ENCODE measurements at places on chromosomes 4 and X. TPM values are rescaled to one million over a fixed set of nuclear protein-coding genes. Genes with fewer than 3 reads are reported as not detected.

DNA sequence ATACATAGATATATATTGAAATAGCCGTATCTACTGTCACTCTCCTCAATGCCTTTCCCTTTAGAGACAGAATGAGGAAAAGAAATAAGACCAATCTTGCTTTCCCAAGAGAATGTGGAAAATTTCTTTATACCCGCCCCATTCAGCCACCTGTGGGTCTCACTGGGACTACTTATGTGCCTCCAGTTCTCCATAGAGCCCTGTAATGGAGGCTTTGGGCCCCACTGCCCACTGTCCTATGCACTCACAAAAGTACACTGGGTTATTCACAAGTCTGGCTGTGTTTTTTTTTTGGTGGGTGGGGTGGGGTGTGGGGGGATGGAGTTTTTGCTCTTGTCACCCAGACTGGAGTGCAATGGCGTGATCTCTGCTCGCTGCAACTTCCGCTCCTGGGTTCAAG, 70.4 kb upstream of the ELOVL6 start:
- no peak overlapping the region for H3K27ac ChIP-seq
- DNase-seq, result no peak
- no peaks in the 10 kb centered on the region for H3K36me3 ChIP-seq
- no peaks in the 10 kb centered on the region for H3K4me1 ChIP-seq

DNA sequence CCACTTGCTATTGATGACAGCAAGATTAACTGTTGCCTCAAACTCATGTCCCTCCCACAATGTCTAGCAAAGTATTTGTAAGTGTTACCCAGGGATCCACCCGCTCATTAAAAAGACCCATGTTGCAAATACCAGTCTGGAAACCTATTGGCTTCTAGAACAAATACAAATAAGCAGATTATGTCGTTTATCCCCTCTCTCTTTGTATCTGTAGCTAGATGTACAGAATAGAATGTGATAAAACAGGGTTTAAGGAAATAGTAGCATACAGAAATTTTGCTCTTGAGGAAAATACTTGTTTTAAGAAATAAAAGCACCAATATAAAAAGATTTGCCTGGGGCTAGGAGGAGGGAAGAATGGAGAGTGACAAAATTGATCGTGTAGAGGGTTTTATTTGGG, 142.7 kb upstream of the ZIC3 start:
- H3K4me1 ChIP-seq, result no peaks in the 10 kb centered on the region
- no peak for DNase-seq
- H3K27me3 ChIP-seq, result peaks cover 65% of the 10 kb centered on the region
- no peak overlapping the region for H3K4me3 ChIP-seq
- H3K27ac ChIP-seq, result no peak overlapping the region

The OR13H1 gene
- not detected for polyA plus RNA-seq

The DUX4 gene
- polyA plus RNA-seq, result not detected

The CDKL5 gene
- polyA plus RNA-seq, result 0.61 TPM

The ITIH6 gene
- polyA plus RNA-seq, result not detected

The VAMP7 gene
- 67.5 TPM for polyA plus RNA-seq

- H3K4me1 ChIP-seq, result no peaks in the 10 kb centered on the region
- H3K27me3 ChIP-seq, result no peaks in the 10 kb centered on the region
- no peak overlapping the region for H3K4me3 ChIP-seq
- no peaks in the 10 kb centered on the region for H3K36me3 ChIP-seq
- H3K27ac ChIP-seq, result no peak overlapping the region
- no peak for DNase-seq
Measured at GRCh38 chrX:348461-349117, 30.0 kb upstream of the GTPBP6 start.

- H3K27me3 ChIP-seq, result no peaks in the 10 kb centered on the region
- no peak overlapping the region for H3K27ac ChIP-seq
- no peaks in the 10 kb centered on the region for H3K4me1 ChIP-seq
- no peak for DNase-seq
Measured at GRCh38 chr4:183855323-183856190, 49.5 kb upstream of the STOX2 start.

DNA sequence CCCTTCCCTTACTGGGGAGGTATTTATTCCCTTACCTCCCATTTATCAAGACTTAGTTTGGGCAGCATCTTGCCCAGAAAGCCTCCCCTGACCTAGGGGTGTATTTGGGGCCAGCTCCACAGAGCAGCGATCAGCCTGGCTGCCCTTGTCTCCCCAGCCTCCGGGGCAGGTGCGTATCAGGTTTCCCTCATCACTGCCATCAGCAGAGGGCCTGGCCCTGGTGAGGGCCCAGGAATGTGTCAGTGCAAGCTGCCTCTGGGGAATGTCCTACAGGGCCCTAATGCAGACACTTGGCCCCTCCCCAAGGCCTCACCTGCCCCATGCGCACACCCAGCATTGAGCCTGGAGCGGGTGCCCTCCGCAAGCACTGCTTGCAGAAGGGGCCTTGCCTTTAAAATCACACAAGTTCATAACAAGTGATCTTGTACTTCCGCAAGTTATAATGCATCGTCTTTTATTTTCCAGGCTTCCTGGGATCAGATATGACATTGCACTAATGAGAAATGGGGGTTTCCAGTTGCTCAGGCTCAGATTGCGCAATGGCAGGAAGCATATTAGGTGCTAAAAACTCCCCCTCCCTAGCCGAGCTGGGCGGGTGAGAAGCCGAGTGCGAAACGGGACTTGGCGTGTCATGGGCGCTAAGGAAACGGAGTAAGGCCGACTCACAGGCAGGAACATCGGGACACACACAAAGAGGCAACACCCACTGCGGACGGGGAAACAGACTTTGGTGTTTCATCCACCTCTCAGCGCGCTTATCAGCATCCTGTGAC, 25.4 kb upstream of the AFAP1 start:
- H3K27me3 ChIP-seq, result no peaks in the 10 kb centered on the region
- no peak for DNase-seq
- no peak overlapping the region for H3K4me3 ChIP-seq
- H3K4me1 ChIP-seq, result no peaks in the 10 kb centered on the region
- H3K27ac ChIP-seq, result no peak overlapping the region

The GAGE12J gene
- polyA plus RNA-seq, result not detected

The LAMP2 gene
- 330 TPM for polyA plus RNA-seq

DNA sequence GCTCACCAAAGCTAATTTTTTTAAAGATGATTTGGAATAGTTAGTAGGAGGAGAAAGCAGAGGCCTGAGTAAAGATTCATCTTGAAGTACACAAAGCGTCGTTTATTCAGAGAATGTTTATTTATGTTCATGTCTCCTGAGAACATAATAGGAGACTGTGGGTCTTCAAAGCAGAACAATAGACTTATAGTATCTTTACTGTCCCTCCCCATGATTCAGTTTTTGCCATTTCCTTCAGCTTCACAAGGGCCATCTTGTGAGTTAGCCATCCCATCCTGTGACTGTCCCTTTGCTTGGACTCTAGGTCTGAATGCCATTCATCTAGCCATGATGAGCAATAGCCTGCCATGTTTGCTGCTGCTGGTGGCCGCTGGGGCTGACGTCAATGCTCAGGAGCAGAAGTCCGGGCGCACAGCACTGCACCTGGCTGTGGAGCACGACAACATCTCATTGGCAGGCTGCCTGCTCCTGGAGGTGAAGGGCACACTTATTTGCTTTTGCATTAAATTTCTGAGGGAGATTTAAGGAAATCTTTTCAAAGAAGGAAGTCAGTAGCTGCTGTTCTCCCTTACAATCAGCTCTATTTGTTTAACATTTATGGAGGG, 105.8 kb downstream of the NFKB1 start:
- peaks cover 97% of the 10 kb centered on the region for H3K36me3 ChIP-seq
- no peak overlapping the region for H3K27ac ChIP-seq
- DNase-seq, result no peak
- H3K4me1 ChIP-seq, result no peaks in the 10 kb centered on the region
- H3K27me3 ChIP-seq, result no peaks in the 10 kb centered on the region

The HERC3 gene
- 30.5 TPM for polyA plus RNA-seq

GRCh38 chr4:122710434-122711308, 21.8 kb upstream of the BBS12 start:
- peaks cover 2% of the 10 kb centered on the region for H3K27me3 ChIP-seq
- H3K27ac ChIP-seq, result no peak overlapping the region
- no peak overlapping the region for H3K4me3 ChIP-seq
- no peaks in the 10 kb centered on the region for H3K36me3 ChIP-seq
- DNase-seq, result peak; percentile 7

DNA sequence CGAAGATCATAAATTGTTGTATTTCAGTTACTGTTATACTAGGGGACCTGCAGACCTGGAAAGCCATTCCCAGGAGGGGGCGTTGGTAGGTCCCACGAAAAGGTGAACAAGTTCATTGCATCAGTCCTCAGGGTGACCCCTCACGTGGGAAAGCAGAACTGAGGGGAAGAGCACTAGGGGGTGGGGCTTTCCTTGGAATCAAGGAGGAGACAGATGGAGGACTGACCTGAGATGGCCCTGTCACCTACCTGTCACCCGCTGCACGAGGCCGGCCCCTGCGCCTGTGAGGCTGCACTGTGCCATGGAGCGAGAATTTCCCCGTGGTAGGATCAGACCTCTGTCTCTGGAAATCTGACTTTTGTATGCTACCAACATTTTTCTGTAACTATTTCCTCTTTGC, 41.8 kb upstream of the CLDN24 start:
- H3K27ac ChIP-seq, result no peak overlapping the region
- no peaks in the 10 kb centered on the region for H3K36me3 ChIP-seq
- peaks cover 8% of the 10 kb centered on the region for H3K4me1 ChIP-seq
- no peaks in the 10 kb centered on the region for H3K27me3 ChIP-seq
- no peak for DNase-seq

The MAOA gene
- polyA plus RNA-seq, result 0.15 TPM

GRCh38 chr4:102598086-102598761, 97.1 kb downstream of the NFKB1 start:
- H3K27ac ChIP-seq, result no peak overlapping the region
- no peaks in the 10 kb centered on the region for H3K27me3 ChIP-seq
- peaks cover 91% of the 10 kb centered on the region for H3K36me3 ChIP-seq
- H3K4me1 ChIP-seq, result peaks cover 3% of the 10 kb centered on the region

- no peaks in the 10 kb centered on the region for H3K4me1 ChIP-seq
- H3K4me3 ChIP-seq, result no peak overlapping the region
- DNase-seq, result no peak
- H3K27ac ChIP-seq, result no peak overlapping the region
- H3K27me3 ChIP-seq, result no peaks in the 10 kb centered on the region
Measured at GRCh38 chr4:11908712-11909111, 480.0 kb upstream of the HS3ST1 start.

The CCDC120 gene
- polyA plus RNA-seq, result 0.89 TPM

The GPRASP2 gene
- polyA plus RNA-seq, result 0.23 TPM

The IRS4 gene
- polyA plus RNA-seq, result not detected

DNA sequence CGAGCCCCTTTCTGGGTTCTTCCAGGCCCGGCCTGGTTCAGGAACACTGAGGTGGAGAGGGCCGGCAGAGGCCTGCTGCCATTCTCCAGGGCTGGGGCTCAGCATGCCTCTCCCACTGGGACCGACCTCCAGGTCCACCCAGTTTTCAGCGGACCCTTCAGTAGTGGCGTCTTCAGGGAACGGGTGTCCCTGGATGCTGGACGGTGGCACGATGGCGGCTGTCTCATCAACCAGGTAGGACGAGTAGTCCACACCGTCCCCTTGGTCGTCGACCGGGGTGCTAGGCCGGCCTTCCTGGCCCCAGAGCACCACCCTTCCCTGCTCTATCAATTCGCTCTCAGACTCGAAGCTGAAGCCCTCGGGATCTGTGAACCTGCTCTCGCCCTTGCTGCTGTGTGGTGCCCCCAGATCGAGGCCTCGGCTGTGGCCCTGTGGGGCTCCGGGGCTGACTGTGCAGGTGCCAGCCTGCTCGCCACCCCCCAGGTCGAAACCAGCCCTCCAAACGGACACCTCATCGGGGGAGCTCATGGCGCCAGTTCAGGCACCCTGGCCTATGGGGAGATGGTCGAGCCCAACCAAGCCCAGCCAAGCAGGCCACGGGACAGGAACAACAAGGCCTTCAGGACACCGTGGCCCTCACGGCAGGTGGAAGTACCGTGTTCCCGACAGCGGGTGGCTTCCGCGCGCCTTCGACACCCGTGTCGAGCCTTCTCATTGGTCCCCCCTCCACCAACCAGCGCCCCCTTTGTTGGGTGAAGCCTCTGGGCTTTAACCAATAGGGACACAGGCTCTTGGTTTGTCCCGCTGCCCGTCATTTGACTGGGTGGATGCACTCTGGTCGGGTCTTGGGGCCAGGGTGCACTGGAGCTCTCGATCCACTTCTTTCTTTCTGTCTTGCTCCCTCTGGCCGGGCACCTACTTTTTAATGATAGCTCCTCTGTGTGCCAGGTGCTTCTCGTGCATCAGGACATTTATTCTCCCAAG, 814 bp upstream of the LOC101059915 start:
- H3K36me3 ChIP-seq, result no peaks in the 10 kb centered on the region
- H3K27ac ChIP-seq, result no peak overlapping the region
- H3K4me1 ChIP-seq, result no peaks in the 10 kb centered on the region
- no peak overlapping the region for H3K4me3 ChIP-seq
- DNase-seq, result no peak

DNA sequence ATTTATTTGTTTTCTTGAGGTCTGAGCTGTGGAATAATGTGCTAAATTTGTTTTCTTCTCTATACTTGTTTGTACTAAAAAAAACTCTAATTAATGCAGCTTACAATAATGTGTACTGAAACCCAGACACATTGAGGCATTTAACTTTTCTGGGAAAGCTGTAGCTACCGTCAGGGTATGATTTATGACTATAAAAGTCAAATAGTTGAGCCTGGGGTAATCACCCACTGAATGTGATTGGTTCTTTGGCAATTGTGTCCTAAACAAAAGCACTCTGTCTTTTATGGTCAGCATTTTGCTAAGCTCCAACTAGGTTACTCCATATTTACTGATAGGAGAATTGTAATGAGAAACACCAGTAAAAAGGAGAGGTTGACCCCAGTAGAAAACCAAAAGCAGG, 65.9 kb upstream of the CBLL2 start:
- no peak overlapping the region for H3K4me3 ChIP-seq
- H3K27ac ChIP-seq, result no peak overlapping the region
- H3K36me3 ChIP-seq, result no peaks in the 10 kb centered on the region
- H3K27me3 ChIP-seq, result no peaks in the 10 kb centered on the region
- DNase-seq, result no peak

DNA sequence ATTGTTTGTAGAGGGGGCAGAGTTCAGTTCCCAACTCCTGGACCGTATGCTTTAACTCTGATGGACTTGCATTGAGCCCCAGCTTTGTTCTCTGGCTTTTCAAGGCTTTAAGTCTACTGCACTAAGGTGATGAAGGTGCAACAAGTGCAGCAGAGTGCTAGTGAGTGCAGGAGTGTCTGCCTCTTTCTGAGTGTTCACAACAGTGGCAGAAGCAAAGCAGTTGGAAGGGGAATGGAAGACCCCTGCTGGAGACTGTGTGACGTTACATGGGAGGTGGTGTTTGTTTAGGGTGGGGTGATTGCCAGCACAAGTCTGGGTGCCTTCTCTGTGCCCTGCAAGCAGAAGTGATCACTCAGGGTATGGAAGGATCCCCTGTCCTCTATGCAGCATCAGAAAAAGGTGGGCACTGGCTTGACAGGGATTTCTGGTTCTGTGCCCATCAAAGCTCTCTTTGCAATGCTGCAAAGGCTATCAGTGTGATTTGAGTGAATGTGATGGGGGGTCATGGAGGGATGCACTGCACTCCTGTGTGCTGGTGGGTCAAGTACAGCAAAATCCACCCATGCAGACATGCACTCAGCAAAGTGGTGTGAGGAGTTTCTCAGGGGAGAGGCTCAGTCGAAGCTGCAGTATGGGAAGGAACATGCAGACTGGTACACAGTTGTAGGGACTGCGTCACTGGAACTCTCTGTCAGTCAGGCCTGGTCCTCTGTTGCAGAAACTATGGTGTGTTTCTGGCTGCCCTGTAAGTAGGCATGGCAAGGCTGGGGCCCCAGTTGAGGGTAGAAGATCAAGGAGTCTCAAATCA, 70.9 kb upstream of the UGT2B7 start:
- no peaks in the 10 kb centered on the region for H3K27me3 ChIP-seq
- no peaks in the 10 kb centered on the region for H3K4me1 ChIP-seq
- no peak overlapping the region for H3K4me3 ChIP-seq

All from CD14-positive monocyte (primary cell).